Left lobe of liver (tissue), 2 donors: ENCODE measurements at places on chromosomes 16 and 17. TPM values are rescaled to one million over a fixed set of nuclear protein-coding genes. Genes with fewer than 3 reads are reported as not detected.

Gene IL34
- 0.58 TPM for total RNA-seq

Gene ZFP1
- 16.8 TPM for total RNA-seq

Gene TMC7
- 0.30 TPM for total RNA-seq

DNA sequence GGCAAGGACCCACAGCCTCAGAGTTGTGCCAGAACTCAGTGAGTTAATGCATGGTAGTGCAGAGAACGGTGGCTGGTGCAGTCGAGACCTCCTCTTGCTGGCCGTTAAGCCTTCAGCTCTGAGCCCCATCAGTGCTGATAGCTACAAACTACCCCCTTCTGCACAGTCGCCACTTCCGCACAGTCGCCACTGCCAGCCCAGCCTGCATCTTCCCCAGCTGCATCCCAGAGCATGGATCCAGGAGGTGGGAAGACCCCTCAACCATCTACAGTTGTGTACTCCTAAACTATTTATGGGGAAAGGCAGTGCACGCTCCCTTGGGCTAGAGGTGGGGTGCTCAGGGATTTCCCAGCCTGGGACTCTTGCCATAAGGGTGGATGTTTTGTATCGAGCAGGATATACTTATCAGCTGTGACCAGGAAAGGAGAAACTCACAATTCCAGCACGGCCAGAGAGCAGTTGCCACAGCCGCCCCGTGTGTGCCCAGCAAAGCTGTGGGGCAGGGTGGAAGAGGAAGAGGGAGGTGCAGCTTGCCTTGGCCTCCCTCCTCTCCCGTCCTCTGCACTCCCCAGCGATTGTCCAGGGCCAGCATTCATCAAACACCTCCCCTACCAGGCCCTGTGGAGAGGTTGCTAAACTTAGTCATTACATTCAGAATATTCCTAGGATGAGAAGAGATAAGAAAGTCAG, 49.5 kb upstream of the CMIP start:
- DNase-seq = peak; percentile 42

Gene TPSAB1
- total RNA-seq = 1.6 TPM

DNA sequence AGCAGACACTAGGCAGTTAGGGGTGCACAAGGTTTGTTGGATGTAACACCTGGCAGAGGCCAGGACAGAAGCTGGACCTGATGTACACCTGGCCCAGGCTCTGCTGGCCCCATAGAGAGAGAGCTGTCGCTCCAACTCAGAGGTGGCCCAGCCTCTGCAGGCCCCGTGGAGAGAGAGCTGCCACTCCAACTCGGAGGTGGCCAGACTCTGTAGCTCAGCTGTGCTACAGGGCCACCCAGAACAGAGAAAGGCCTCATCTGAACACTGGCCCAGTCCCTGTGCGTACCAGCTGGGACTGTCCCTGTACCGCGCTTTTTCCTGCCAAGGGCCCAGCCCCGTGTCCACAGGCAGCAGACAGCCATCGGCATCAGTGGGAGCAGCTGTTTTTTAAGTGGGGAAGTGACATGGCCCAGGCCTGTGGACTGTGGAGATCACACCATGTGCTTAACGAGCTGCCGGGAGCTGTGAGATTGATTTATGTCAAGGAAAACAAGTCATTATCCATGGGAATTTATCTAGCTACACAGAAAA, 176.4 kb upstream of the CHMP6 start:
- DNase-seq = no peak

Gene VWA3A
- 0.08 TPM for total RNA-seq

Gene TRIM47
- 24.3 TPM for total RNA-seq

DNA sequence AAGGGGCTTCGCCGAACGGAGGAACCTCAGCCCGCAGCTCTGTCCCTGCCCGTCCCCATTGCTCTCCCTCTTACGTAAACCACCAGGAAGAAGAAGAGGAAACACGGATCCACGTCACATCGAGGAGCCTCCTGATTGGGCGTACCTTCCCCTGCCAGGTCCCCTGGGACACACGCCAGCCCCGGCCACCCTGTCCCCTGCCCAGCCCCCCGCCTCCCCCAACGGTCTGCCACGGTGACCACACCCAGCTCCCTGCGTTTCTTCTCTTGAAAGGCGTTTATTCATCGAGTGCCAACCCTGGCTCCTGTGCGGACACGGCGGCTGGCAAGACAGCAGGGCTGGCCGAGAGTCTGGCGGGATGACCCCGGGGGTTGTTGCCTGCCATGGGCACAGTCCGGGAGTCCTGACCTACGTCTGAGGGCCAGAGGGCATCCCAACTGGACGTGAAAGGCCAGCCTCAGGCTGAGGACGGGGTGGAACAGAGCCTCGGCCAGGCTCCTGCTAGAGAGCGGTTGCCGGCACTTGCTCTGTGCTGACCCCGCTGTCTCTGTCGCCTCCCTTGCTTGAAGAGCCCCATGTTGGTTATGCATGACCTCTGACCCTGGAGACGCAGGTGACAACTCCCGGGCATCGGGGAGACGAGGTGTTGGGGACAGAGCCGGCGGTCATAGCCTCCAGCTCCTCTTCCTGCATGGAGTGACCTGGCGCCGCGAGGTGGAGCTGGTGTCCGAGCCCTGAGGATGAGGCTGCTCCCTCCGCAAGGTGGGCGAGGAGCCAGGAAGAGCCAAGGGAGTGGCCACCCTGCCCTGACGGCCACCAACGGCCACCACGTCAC, 40.5 kb upstream of the ACSF3 start:
- no peak for DNase-seq

Gene KRTAP16-1
- not detected for total RNA-seq

Gene CEP131
- 2.1 TPM for total RNA-seq

DNA sequence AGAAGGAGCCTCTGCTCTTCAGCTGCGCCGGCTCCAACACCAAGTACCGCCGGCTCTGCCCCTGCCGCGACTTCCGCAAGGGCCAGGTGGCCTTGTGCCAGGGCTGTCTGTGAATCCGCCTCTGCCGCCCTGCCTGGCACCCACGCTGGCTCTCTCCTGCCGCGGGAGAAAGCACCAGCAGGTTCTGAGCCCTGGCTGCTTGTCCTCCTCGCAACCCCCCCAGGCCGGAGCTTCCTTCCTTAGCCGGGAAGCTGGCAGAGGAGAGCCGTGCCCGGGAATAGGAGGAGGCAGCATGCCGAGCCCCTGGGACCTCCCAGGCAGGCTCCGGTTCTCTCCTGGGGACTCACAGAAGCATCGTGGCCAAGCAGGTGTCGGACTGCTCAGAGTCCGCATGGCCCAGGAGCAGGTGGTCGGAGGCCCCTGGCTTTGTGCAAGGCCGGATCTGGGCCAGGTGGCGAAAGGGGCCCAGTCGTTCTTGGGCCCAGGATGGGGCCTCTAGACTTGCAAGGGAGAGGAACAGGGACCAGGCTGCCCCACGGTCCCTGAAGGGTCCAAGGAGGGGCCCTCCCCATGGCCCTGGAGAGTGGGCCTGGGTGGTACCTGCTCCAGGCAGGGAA, 80.6 kb downstream of the MGAT5B start:
- no peak for DNase-seq

DNA sequence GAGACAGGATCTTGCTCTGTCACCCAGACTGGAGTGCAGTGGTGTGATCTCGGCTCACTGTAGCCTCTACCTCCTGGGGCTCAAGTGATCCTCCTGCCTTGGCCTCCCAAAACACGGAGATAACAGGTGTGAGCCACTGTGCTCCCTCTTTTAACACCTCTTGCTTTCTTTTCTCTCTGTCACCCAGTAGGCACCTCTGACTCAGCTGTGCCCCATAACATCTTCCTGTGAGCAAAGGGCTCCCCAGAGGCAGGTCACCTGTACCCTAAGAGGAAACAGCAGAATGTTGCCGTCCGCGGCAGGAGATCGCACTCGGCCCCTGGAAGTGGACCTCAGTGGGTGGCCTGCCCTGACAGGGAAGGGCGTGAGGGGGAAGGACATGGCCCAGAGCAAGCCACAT, 918 bp upstream of the NLRC3 start:
- DNase-seq = no peak

DNA sequence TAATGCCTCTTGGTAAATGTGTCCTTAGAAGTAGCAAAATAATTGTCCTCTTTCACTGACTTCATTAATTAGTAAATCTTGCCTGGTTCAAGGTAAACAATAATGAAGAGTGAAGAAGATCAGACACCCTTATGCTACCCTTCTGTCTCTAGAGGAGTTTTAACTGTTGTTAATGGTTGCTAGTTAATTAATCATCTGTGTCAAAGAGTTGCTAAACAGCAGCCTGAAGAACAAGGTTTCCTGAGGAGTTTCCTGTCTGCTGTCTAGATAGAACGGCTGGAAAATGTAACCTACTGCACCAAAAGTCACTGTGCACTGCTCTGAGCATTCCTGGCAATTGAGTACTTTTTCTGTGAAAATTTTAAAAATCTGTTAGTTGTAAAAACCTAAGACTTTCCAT, 131.3 kb downstream of the NLK start:
- no peak for DNase-seq

Gene OR3A3
- not detected for total RNA-seq

GRCh38 chr17:62822080-62822904, 14.2 kb upstream of the MARCHF10 start:
- no peak for DNase-seq

- DNase-seq = no peak
Observed at GRCh38 chr17:80953471-80954315, 37.9 kb upstream of the CHMP6 start.

- DNase-seq = no peak
Observed at GRCh38 chr16:47506800-47507199, 45.7 kb downstream of the PHKB start.

Gene C16orf74
- total RNA-seq = 0.30 TPM

GRCh38 chr17:80986046-80986445, 5.6 kb upstream of the CHMP6 start:
- no peak for DNase-seq

- DNase-seq = no peak
Observed at GRCh38 chr17:55546481-55546880, 35.2 kb upstream of the SMIM36 start.

- no peak for DNase-seq
Observed at GRCh38 chr16:2372684-2373083, 32.2 kb upstream of the ABCA3 start.

GRCh38 chr16:49150341-49150740, 131.3 kb downstream of the CBLN1 start:
- no peak for DNase-seq

Gene RNF222
- total RNA-seq = not detected

Gene ZNF423
- 2.0 TPM for total RNA-seq

Gene ARMC7
- 5.6 TPM for total RNA-seq

Gene GCGR
- total RNA-seq = 109 TPM

GRCh38 chr17:1552932-1553331, 9.7 kb downstream of the PITPNA start:
- DNase-seq = no peak

Gene TPSG1
- total RNA-seq = 0.15 TPM

DNA sequence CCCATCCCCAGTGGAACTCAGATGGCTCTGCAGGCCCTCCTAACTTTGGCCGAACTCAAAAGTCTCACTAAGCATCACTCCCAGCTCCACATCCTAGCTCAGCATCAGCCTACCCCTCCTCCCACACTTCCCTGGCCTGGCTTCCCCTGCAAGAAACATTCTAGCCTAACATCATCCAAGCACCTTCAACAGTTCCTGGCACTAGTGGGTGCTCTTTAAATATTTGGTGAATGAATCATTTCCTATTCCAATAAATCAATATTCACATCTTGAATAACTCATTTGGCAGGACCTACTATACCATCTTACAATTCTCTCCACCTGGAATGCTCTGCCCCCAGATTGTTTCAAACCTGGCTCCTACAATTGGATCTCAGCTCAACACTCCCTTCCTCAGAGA, 11.0 kb upstream of the BBS2 start:
- no peak for DNase-seq

Gene SEPTIN12
- total RNA-seq = not detected
